Activated T-cell treated with anti-CD3 and anti-CD28 coated beads for 4 hours (primary cell): ENCODE measurements at places on chromosomes 11 and 22.

DNA sequence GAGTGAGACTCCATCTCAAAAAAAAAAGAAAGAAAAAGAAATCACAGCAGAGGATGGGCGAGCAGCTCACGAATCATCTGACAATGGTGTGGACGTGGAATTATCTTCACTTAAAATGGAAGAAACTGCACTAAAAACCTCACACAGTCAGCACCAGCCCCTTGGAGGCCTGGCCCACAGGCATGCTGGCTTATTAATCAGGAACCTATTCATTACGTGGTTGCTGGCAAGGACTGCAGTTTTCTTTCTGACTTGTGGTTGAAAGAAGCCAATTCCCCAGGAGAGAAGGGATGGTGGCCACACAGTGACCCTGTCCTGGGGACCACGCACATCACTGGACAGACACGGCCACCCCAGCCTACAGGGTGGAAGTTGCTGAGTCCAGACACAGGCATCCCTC, 401.1 kb downstream of the CTTN start:
- no peak for DNase-seq

- DNase-seq, result no peak
Observed at GRCh38 chr11:97937501-97937900, 1083.2 kb upstream of the CNTN5 start.

GRCh38 chr11:123264431-123264780, 69.4 kb upstream of the CLMP start:
- no peak for DNase-seq

DNA sequence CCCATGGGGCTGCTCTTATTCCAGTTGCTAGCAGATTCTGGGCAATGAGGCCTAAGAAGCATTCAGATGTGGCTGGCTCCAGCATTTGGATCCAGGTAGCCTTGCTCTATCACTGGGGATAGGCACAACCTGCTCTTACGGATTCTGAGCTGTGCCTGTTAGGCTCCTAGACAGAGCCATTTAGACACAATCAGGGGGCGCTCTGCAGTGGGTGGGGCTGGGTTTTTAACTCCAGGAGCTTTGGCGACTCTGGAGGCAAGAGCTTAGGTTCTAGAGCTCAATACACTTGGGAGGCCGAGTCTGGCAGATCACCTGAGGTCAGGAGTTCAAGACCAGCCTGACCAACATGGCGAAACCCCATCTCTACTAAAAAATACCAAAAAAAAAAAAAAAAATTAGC, 32.0 kb downstream of the KCNC1 start:
- no peak for DNase-seq
